ENCODE measurements at places on chromosomes 3 and 15.

- DNase-seq: no peak
Measured at GRCh38 chr3:145739926-145740325, 421.1 kb downstream of the PLOD2 start.

DNA sequence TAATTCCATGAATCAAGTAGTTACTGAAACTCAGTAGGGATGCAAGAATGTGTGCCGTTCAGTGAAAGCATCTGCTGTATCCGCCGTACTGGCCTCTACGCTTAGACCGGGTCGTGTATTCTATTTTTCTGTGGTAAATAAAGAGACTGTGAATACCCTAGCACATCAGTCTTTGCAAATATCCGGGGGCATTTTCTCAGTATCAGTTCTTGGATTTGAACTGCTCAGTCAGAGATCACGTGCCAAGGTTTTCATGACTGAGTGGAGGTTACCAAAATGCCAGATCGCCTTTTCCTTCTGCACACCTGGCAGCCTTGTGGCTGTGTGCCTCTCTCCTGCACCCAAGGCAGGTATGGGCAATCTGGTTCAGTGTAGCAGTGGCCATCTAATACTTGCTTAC, 377.0 kb downstream of the OCA2 start:
- DNase-seq: no peak

- no peak for DNase-seq
Measured at GRCh38 chr3:52982839-52983238, 63.0 kb downstream of the SFMBT1 start.

- DNase-seq: no peak
Measured at GRCh38 chr3:180362081-180362480, 239.9 kb upstream of the TTC14 start.

DNA sequence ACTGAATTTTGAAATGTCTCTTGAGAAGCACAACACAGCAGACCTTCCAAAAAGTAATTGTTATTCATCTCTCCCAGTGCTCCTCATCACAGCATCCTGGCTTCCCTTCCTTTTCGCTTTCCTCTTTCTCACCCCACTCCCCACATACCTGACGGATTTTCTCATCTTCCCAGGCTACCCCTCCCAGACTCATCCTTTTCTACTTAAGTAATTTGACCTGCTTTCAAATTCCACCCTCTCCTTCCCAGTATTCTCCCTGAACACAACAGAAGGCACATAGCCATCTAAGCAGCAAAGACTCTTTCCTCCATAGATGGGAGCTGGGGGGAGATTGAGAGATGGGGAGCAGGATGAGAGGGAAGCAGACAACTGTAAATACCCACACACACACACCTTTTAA, 187.1 kb upstream of the STT3B start:
- DNase-seq: no peak

DNA sequence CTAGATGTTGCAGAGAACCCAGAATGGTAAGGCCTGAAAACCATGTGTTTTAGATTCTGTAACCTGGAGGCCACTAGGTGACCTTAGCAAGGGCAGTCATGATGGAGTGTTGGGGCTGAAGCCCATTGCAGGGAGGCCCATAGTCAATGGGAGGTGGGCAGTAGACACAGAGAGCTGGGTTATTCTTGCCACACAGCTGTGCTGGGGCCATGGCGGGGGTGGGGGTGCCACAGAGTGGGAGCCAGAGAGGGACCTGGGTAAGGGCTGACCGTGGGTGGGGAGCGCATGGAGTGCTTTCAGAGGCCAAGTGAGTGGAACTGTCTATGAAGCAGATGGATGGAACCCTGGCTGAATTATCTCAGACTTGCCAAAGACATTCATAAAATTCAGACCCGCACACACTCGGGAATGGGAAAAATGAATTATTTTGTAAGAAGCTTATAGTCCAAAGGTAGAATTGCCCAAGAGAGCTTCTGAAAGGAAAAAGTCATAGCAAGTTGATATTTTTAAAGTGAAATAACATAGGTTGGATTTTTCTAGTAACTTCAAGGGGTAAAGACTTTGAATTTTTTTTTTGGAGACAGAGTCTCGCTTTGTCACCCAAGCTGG, 53.9 kb downstream of the SMAD3 start:
- DNase-seq: no peak

GRCh38 chr15:64981812-64982431, 7.8 kb downstream of the SPG21 start:
- DNase-seq: no peak

- DNase-seq: no peak
Measured at GRCh38 chr3:35727179-35727578, 87.9 kb downstream of the ARPP21 start.

- DNase-seq: peak; percentile 50
Measured at GRCh38 chr15:28993051-28993719, 107.4 kb downstream of the APBA2 start.

DNA sequence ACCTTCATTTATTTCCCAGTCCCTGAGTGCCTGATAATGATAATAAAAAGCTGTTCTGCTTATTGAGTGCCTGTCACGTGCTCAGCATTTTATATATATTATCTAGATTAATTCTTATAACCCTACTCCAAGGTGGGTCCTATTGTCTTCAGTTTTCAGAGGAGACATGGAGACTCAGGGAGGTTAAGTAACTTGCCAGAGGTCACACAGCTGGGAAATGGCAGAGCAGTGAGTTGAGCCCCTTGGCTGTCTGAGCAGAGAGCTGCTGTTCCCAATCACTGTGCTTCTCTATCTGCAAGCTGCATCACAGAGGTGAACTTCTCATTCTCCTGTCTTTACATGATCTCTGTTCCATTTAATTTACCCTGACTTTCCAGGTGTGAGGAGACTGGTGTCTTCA, 32.3 kb upstream of the MRPS22 start:
- no peak for DNase-seq

DNA sequence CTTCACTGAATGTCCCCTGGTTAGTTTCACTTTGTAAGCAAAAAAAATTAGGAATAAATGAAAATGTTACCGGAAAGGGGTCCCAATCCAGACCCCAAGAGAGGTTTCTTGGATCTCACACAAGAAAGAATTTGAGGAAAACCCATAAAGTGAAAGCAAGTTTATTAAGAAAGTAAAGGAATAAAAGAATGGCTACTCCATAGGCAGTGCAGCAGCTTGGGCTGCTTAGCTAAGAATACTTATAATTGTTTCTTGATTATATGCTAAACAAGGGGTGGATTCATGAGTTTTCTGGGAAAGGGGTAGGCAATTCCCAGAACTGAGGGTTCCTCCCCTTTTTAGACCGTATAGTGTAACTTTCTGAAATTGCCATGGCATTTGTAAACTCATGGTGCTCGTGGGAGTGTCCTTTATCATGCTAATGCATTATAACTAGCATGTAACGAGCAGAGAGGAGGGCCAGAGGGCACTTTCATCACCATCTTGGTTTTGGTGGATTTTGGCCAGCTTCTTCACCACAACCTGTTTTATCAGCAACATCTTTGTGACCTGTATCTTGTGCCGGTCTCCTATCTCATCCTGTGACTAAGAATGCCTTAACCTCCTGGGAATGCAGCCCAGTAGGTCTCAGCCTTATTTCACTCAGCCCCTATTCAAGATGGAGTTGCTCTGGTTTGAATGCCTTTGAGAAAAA, 41.0 kb upstream of the CMSS1 start:
- no peak for DNase-seq

GRCh38 chr15:89767411-89767915, 8.7 kb upstream of the MESP2 start:
- no peak for DNase-seq

DNA sequence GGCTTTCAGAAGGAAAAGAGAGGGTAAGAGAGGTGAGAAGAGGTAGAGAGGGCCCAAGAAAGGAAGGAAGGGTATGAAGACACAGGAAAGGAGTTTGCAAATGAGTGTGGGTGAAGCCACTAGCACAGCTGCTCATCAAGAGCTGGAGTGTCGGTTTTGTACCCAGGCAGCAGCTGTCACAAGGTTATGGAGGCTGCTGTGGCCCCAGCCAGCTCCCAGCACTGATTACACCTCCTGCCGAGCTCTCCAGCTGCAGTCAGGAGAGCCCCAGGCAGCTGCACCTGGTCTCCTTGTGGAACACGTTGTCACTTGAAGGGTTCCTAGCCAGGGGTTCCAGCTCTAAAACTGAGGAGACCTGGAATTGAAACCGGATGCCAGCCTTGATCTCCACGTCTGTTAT, 60.4 kb upstream of the CHD2 start:
- DNase-seq: no peak

DNA sequence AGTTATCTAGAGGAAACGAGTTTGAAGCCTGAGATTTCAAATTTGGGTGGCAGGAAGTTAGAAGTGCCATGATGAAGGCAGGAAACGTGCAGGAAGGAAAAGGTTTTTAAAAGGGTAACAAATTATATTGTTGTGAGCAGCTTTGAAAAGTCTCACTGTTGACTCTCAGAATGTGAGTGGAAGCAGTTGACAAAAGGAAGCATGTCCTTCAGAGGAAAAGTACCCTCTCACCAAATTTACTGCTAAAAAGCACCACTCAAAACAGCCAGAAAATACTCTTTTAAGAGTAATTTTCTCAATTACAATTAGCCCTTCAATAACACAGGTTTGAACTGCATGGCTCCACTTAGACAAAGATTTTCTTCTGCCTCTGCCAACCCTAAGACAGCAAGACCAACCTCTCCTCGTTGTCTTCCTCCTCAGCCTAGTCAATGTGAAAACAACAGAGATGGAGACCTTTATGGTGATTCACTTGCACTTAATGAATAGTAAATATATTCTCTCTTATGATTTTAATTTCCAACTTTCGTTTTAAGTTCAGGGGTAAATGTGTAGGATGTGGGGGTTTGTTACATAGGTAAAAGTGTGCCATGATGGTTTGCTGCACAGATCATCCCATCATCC, 117.1 kb upstream of the LIPC start:
- no peak for DNase-seq

GRCh38 chr3:29152379-29152778, 128.5 kb upstream of the RBMS3 start:
- no peak for DNase-seq

- DNase-seq: no peak
Measured at GRCh38 chr3:17678116-17678741, 64.2 kb downstream of the TBC1D5 start.

GRCh38 chr15:58307313-58307961, 124.4 kb upstream of the LIPC start:
- DNase-seq: no peak

GRCh38 chr15:52728899-52729298, 49.7 kb upstream of the ATOSA start:
- DNase-seq: no peak

DNA sequence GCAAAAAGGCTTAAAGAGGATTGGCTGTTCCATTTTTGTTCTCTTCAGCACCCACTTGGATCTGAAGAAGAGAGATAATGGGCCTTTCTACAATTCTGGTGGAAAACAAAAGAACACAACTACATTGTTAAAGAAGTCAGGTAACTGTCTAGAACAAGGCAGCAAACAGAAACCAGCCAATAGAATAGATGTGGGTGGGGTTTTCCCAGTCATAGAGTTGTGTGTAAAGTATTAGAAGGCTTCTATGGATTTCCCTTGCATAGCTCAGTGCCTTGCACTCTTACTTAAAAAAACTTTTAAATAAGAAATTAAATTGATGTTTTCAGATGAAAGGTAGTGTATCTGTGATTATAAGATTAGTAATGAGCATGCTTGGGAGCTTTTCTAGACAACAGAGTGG, 462.7 kb upstream of the ATP11B start:
- DNase-seq: no peak

DNA sequence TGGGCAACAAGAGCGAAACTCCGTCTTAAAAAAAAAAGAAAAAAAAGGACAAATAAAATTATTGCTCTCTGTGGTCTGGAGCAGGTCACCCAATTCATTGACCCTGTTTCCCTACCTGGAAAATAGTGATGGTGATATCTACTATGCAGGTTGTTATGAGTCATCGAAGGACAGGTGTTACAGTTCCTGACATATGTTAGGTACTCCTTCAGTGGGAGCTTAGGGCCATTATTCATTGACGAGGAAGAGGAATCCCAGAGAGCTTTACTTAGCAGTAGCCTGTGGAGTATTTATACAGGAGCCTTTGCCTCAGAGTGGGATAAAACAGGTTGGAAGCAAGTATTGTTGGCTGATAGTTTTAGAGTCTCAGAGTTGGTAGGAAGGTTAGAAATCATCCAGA, 74.5 kb downstream of the SLC7A14 start:
- no peak for DNase-seq

Measured in amygdala (tissue), 56 donors.